ENCODE measurements at places on chromosomes 2 and 18.

DNA sequence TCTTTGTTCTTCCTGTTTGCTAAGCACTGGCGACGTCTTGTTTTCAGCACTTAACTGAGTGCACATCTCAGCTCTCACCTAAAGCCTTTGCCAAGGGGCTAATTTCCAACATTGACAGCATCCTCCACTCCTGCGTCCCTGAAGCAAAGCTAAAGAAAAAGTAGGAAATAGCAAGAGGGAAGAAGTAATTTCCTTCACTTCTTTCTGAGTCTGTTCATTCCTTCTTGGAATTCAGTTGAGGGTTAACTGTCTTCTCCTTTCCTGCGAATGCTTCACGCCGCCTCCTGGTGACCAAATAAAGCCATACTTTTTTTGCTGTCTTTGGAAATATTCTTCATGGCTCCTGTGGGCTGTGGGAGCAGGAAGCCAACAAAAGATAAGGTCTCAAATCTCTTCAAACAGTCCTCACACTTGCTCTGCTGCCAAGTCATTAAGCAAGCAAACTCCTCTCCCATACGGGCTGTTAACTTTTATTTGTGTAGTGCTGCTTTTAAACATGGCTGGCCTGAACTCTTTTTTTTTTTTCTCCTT lies 100.9 kb downstream of the DPP10 start:
- no peak for DNase-seq

DNA sequence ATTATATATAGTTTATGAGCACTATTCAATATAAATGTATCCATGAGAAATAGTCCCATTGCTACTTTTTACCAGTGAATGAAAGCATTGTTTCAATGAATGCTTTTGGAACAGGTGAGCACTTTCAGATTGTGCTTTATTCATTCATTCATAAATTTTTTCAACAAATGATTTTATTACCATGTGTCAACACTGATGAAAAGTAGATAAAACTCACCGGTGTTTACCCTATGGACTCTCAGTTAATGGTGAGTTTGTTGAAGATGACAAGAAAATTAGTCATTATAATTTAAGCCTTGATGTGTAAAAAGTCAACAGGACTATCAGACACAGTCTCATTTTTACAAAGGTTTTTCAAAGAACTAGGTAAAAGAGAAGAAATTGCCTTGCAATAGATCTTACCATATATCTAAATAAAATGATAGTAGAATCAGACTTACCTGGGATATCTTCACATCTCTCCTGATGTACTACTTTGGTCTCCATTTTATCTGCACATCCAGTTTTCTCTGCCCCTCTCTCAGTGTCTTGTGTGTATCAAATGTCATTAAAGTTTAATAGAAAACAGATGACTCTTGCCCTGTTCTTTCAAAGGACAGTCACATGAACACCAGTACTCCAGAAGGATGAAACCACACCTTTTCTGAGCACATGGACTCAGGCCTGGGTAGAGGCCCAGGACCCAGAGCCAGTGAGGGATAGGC lies 325.3 kb upstream of the RND3 start:
- DNase-seq, result no peak

- peak; percentile 33 for DNase-seq
Observed at GRCh38 chr18:9147440-9148202, 11.0 kb downstream of the ANKRD12 start.

GRCh38 chr2:161166538-161167409 lies 6.5 kb downstream of the TANK start:
- DNase-seq, result peak; percentile 83

GRCh38 chr2:230692760-230693159 lies 19.9 kb upstream of the CAB39 start:
- no peak for DNase-seq

GRCh38 chr2:210167227-210167626 lies 4.0 kb downstream of the KANSL1L start:
- DNase-seq, result no peak

- DNase-seq, result no peak
Observed at GRCh38 chr18:76376225-76376624, 118.8 kb downstream of the ZNF516 start.

DNA sequence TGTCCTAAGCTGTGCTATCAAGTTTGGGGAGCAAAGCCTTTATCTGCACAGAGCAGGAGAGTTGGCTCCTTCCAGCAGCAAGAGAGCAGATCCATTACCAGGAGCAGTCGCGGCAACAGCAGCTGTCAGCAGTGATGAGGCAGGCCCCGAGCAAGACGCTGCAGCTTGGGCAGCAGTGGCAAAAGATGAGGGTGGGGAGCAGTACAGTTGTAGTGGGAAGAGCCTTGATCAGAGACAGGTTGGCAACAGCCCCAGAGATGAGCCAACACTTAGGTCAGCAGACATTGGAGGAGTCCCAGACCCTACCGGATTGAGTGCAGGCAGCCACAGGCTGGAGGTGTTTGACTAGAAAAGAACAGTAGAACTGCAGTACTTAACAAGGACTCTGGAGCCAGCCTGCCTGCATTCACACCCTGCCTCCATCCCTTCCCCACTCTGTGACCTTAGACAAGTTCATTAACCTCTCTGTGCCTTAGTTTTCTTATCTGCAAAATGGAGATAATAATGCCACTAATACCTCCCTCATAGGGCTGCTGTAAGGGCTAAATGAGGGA lies 117.1 kb upstream of the SERTAD2 start:
- no peak for DNase-seq

GRCh38 chr2:10266133-10266620 lies 36.5 kb upstream of the HPCAL1 start:
- no peak for DNase-seq

DNA sequence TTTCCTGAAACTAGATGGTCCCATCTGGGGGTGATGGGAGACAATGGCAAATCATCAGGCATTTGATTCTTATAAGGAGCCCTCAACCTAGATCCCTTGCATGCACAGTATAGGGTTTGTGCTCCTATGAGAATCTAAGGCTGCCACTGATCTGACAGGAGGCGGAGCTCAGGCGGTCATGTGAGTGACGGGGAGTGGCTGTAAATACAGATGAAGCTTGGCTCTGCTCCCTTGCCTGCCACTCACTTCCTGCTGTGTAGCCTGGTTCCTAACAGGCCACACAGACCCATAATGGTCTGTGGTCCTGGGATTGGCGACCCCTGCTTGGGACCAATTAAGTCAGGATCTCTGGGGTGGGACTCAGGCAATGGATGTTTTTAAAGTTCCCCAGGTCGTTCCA lies 293.4 kb downstream of the ZNF521 start:
- peak; percentile 5 for DNase-seq

DNA sequence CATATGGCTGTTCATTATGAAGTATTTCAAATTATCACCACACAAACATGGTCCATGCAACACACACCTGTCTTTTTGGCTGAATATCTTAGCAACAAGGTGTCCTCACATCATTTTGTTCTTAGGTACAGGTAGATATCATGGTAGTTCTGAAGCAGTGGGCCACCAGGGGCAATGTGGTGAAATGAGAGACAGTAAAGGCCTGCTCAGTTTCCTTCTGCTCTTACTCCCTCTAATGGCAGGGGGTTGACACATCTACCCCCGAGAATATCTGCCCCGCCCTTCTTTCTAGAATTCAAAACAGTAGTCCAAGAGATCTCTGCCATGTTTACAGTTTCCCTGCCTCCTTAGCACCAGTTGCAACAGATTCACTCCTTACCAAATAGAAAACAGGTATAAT lies 147.0 kb upstream of the KLHL14 start:
- DNase-seq, result peak; percentile 8

DNA sequence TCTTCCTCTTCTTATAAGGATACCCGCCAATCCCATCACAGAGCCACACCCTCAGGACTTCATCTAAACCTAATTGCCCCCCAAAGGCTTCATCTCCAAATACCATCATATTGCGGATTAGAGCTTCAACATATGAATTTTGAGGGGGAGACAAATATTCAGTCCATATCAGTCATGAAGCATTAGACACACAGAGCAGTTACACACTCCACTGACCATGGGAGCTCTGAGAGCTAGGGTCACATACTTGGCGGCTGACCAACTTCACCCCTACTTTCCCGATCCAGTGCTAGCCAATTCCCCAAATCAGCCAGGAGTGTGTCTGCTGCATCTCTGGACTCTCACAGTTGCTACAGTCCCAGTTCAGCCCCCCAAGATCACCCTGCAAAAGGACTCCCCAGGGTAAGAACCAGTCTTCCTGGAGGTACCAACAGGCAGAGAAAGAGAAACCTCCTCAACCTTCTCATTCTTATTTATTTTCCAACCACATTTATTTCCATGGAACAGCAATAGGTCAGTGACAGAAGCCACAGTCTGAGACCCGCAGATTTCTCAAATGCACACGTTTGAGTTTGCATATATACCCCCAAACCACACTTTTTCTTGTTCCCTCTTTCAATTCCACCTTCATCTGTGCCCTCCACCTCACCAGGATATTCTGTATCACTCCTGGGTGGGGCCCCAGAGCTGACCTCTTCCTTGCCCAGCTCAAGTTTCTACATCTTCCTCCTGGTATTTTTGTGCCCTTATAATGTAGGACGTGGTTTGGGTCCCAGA lies 33.3 kb downstream of the SPP2 start:
- no peak for DNase-seq

All from activated CD4-positive, alpha-beta T cell treated with anti-CD3 and anti-CD28 coated beads for 36 hours (primary cell).